ENCODE measurements at places on chromosomes 3 and 15.

- no peak for DNase-seq
Measured at GRCh38 chr15:80072285-80072994, 13.0 kb downstream of the ZFAND6 start.

DNA sequence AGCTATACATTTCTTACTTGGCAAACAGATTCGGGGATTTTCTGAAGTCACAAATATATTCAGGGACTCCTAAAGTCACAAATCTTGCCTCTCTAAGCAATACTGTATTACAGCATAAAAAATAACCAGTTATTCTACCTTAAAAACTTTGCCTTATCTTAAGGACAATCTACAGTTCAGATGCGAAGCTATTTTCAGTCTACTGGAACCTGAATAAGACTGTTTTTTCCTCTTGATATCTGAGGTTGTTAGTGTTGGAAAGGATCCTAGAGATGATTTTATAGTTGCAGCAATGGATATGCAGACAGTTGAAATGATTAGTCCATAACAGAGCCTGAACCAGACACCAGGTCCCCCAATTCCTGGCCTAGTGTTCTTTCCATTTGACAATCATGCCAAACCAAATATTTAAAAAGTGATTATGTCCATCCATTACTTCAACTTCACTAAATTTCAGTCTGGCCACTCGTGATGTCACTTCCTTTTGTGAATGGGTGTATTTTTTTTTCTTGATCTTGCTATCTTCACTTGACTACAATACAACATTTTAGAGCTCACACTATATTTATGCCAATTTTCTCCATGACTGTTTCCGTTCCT is 1.8 kb downstream of the HDGFL3 start:
- DNase-seq: no peak

DNA sequence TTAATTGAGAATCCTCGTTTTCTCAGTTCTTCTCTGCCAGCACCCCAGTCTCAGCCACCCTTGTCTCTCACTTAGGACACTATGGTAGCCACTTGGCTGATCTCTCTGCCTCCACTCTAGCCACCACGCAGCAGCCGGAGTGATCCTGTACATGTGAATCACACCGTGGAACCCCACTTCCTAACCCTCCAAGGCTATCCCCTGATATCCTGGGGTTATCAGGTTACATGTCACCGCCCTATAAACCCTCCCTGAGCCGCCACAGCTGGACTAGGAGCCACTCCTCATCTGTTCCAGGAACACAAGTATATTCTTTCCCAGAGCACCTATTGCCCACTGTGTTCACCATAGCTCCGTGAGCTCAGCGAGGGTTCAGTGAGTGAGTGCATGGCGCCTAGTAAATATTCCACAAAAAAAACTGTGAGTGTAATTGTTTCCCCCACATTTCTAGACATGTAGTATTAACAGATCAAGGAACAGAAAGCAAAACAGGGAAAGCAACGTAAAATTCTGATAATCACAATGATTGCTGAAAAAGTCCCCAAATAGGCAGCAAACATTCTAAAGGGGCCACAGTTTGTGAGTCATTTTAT is 661 bp upstream of the PARP14 start:
- no peak for DNase-seq

GRCh38 chr3:85342915-85343314 is 384.1 kb downstream of the CADM2 start:
- DNase-seq: peak; percentile 75

DNA sequence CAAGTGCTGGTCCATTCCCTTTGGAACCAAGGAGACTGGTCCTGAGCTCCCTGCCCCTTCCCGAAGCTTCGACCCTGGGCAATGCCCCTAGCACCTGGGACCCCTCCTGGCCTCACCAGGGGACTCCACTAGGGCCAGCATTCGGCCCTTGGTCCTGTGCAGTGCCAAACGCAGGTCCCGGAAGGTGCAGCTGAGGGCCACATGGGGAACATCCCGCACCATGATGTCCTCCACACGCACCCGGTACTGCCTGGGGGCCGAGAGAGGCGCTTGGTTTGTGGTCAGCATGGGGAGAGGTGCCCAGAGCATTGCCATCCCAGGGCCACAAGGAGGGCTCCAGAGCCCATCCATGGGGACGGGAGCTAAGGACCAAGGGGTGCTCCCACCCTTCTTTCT is 7.9 kb downstream of the CLCN2 start:
- no peak for DNase-seq

GRCh38 chr3:60609446-60609845 is 641.8 kb downstream of the FHIT start:
- DNase-seq: no peak

- no peak for DNase-seq
Measured at GRCh38 chr3:44842376-44842775, 19.3 kb upstream of the TMEM42 start.

- no peak for DNase-seq
Measured at GRCh38 chr3:82509951-82510603, 748.6 kb upstream of the GBE1 start.

- no peak for DNase-seq
Measured at GRCh38 chr15:74365598-74366445, 1.6 kb downstream of the CYP11A1 start.

- DNase-seq: no peak
Measured at GRCh38 chr3:117553461-117553860, 843.9 kb downstream of the TUSC7 start.

DNA sequence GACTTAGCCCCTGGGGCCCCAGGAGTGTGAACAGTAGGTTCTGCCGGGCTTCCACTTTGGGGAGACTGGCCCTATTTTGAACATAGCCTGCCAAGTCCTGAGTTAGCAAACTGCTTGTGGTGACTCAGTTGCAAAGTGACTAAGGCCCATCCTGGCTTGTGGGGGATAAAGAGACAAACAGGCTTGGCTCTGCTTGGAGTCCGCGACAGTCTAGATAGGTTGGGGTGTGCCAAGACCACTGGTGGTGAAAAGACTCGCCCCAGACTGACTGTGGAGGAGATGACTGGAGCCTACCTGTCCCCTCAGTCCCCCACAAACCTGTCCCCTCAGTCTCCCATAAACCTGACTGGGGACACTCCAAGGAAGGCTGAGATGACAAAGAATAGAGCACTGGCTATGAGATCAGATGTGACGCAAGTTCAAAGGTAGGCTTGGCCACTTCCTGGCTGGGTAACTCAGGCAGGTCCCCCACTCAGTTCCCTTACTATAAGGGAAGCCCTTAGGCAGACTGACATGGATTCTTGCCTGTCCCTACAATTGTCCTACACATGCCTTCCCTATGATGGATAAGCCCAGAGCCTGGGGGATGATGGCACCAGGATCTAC is 4.3 kb downstream of the DNASE1L3 start:
- DNase-seq: no peak

DNA sequence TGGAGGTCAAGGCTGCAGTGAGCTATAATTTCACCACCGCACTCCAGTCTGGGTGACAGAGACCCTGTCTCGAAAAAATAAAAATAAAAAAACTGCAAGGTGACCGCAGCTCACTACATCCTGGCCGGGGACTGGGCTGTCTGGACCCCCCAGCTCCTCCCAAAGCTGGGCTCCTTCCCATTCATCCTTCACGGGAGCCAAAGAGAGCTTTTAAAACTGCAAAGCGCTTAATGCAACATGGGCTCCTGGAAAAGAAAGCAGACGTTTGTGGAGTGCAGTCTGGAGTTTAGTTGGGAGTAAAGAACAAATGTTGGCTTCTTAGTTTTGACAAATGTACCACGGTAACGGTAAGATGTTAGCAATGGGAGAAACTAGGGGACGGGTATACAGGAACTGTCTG is 12.1 kb downstream of the PLXND1 start:
- DNase-seq: no peak

DNA sequence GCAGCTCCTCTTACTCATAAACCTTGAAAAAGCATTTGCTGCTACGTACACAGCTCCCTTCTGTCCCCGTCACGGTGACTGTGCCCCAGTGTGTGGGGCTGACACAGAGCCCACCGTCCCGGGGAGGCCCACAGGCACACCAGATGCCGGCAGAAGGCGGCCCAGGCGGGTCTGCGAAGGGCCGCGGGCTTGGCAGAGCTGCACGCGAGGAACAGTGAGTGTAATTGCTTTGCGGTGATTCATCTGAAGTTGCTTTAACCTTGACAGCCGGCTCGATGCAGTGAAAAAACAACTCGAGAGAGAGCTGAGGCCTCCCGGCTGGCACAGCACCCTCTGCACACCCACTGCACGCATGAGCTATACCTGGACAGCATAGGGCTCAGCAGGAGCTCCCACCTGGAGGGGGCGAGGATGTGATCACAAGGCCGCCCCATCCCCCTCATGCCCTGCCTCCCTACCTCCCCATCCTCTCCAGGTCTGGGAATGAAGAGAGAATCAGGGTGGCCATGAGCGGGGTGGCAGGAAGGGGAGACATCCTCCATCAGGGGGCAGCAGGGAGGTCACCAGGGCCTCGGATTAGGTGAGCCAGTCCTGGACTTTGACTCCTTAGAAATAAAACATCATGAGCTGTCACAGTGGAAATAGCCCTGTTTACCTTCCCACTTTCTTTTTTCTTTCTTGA is 172.7 kb downstream of the MEGF11 start:
- DNase-seq: no peak

DNA sequence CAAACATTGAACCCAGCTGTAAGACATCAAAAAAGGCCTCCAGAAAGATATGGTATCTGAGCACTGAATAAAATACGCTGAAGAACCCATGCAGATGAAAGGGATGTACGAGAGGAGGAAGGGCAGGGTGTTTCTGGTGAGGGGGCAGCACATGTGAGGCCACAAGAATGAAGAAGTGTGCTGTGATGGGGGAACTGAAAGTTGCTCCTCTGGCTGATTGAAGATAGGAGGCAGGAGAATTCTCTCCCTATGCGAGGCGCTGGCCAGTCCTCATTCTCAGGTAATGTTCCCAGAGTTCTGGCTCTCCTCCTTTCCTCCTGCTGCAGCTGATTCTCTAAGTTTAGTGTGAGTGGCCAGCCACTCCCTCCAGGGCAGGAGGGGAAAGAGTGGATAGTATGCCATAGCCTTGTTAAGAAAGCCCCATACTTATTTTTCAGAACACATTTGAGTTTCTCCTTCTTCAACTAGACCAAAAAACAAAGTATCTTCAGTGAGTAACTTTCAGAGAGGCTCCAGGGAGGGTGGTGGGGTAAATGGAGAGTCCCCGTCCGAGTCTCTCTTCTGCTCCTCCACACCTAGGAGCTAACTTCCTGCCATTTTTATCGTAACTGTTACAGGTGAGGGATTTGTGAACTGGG is 26.9 kb upstream of the MYO1E start:
- DNase-seq: no peak

DNA sequence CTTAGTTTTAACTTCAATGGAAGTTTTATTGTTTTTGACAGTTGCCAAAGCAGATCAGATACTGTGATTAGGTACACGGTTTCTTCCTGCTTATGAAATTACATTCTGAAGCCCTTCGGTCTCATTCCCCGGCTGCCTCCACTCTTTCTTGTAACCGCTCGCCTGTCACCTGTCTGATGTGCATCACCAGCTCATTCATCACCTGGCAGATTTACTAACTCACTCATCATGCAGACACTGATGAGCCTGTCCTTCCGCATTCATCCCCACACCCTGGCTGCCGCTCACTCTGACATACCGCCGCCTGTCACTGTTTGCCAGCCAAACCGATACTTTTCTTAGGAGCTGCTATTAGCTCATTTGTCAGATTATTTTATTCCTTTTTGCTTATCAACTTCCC is 82.8 kb upstream of the NSMCE3 start:
- no peak for DNase-seq

GRCh38 chr15:26191193-26191592 is 328.1 kb upstream of the ATP10A start:
- no peak for DNase-seq

GRCh38 chr3:177374323-177374722 is 177.0 kb upstream of the TBL1XR1 start:
- no peak for DNase-seq

DNA sequence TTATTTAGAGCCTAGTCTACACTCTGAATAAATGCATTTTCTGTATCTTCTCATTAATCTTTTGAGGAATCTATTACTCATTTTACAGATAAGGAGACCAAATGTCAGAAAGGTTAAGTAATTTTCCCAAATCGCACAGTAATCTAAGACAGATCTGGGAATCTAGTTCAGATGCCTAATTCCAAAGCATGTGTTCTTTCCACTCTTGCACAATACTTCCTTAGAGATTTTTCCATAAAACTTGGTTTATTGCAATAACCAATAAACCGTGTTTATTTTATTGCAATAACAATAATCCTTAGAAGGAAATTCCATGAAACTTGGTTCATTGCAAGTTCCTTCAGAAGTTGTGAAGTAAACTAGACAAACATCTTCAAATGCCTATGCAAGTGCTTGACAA is 17.4 kb upstream of the COL8A1 start:
- DNase-seq: no peak

GRCh38 chr15:86247249-86247955 is 167.7 kb downstream of the AGBL1 start:
- DNase-seq: no peak

DNA sequence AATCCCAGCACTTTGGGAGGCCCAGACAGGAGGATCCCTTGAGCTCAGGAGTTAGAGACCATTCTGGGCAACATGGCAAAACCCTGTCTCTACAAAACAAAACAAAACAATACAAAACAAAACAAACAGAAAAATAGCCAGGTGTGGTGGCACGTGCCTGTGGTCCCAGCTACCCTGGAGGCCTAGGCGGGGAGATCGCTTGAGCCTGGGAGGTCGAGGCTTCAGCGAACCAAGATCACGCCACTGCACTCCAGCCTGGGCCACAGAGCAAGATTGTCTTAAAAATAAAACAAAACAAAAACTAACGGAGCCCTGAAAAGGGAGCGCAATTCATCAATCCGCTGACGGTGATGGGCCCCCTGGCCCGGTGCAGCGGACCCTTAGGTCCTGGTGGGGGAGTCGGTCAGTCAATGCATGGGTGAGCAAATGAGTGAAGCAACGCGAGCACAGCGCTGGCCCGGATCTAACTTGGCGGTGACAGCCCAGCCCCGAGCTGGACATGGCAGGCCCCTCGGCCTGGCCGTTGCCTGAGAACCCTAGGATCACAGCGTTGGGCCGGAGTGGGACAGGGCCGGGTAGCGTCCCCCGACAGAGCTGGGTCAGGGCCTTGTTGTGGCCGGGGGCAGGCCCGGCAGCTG is 52.4 kb upstream of the BLM start:
- no peak for DNase-seq

GRCh38 chr3:99950921-99951320 is 133.3 kb downstream of the CMSS1 start:
- no peak for DNase-seq

GRCh38 chr3:58645726-58646125 is 20.8 kb downstream of the FAM3D start:
- no peak for DNase-seq

GRCh38 chr3:16849229-16849628 is 35.5 kb upstream of the PLCL2 start:
- peak; percentile 5 for DNase-seq

All from substantia nigra (tissue), 51 donors.